ENCODE measurements at places on chromosomes 2 and 18. TPM values are rescaled to one million over a fixed set of nuclear protein-coding genes. Genes with fewer than 3 reads are reported as not detected.

DNA sequence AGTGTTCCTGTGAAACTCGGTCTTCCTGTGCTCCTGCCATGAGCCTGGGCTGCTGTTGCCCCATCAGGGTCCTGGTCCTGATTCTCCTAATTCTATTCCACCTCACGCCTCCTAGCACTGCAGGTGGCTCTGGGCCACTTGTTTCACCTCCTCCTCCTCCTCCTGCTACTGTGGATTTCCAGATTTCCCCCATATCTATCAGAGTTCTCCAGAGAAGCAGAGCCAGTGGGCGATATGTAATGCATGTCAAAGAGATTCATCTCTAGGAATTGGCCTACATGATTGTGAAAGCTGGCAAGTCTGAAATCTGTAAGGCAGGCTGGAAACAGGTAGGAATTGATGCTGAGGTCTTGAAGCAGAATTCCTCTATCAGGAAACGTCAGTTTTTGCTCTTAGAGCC, 45.3 kb downstream of the CHRNA1 start:
- no peak for DNase-seq

DNA sequence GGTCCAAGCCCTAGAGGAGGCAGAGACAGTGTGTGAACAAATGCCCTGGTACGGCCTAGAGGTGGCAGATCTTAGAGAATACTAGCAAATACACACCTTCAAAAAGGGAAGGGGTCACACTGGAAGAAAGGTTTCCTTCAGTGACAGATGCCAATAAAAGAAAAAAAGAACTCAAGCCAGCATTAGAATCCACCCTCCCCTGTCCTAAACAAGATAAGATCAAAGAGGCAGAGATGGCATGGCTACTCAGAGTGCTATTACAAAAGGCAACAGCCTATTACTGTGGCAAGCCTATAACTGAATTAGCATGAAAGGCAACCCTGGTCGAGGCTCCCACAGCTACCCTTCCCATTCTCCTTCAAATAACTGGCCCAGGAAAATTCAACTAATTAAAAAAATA, 69.6 kb downstream of the SMC6 start:
- no peak for DNase-seq

PLB1 gene
- total RNA-seq = 0.31 TPM

PTPRN gene
- 0.68 TPM for total RNA-seq

- DNase-seq = no peak
Observed at GRCh38 chr2:121690095-121690494, 40.8 kb upstream of the CLASP1 start.

DNA sequence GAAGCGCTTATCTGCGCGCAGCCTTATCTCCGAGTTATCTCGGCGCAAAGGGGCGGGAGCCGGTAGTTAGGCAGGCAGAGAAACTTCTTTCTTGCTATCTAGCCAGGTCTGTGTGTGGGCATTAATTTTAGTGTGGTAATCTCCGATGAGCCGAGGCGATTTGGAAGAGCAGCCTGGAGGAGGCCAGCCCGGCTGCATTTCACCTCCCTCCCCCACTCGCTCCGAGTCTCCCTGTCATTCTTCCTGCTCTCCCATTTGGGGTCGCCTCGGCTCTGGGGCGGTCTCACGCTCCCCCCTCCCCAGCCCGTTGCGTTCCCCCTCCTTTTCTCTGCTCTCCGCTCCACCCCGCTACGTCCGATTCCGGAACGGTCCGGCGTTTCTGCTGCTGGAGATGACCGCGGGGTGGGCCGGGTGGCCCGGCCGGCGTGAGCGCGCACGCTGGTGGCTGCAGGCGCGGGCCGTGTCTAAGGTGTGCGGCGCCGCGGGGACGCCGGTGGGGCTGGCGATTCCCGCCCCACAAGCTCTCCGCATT, 566 bp downstream of the GATA6 start:
- DNase-seq = peak; percentile 11

- peak; percentile 89 for DNase-seq
Observed at GRCh38 chr2:71101656-71102055, 28.4 kb downstream of the MCEE start.

SERPINB4 gene
- not detected for total RNA-seq

DNA sequence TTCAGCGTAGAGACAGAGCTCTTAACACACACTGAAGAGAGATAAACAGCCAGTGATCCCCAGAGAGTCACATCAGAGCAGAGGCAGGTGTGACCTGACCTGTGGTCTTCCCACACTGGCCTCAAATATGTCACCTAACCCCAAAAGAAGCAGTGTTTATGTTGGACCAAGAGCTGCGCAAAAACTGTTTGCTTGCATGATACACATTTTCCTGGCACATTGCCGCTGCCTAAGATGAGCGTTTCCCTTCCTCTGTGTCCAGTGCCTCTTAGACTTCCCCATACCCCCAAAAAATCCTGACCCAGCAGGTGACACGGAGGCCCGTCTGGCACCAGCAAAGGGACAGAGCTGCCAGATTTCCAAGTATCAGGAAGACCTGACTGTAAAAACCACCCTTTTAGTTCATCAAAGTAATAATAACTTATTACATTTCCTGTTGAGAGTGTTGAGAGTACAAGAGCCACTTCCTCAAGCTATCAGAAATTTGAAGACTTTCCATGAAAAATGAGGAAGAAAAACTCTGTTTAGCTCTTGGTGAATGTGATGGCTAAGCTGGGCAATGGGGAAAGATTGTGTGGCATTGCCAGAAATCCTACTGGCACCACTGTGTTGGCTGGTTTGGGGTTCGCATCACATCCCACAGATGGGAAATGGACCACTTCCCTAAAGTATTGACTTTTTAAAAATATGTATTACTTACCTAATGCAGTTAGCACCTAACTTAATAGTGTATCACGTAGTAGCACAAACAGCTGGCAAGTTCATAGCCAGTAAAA, 6.7 kb downstream of the TNFRSF11A start:
- peak; percentile 35 for DNase-seq

MAPK4 gene
- not detected for total RNA-seq

PNPT1 gene
- total RNA-seq = 25.0 TPM

PRKD3 gene
- total RNA-seq = 19.6 TPM

GRCh38 chr2:23859983-23860382, 66.9 kb downstream of the ATAD2B start:
- DNase-seq = peak; percentile 16

DNA sequence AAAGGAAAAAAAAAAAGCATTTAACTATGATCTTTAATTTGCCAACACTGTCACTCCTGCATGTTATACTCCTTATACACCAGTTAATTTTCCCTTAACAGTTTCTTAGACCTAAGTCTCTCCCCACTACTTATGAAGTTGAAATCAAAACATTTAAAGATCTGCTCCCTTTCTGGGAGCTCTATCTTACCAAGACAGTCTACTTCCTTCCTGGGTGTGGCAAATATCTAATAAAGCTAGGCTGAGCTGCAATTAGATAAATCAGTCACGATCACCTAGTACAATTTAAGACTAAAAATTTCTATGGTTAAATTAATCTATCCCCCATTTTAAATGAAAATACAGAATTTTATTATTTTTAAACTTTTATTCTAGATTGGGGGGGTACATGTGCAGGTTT, 33.4 kb downstream of the PUM2 start:
- no peak for DNase-seq

- peak; percentile 57 for DNase-seq
Observed at GRCh38 chr2:152432206-152432653, 97.3 kb downstream of the FMNL2 start.

DNA sequence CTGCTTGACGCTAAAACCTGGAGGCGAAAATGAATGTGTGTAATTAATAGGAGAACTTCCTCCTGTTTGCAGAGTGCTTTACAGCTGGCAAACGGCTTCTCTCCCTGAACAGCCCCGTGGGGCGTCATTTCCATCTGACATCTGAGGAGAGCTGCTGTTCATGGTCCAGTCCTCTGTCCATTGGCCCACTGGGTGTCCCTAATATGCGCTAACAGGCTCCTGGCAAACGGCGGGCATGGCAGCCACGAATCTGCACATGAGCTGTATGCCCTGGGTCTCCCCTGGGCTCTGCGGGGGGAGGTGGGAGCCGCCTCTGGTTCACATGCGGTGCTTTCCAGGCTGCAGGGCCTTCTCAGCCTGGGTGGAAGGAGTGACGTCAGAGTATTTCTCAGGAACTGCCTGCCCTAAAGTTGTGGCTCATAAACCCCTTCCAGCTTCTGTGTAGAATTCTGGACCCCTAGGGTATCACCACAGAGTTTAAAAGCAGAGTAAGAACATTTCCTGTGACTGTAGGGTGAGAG, 73.2 kb downstream of the LRRFIP1 start:
- DNase-seq = peak; percentile 53

CLHC1 gene
- 7.8 TPM for total RNA-seq

DNA sequence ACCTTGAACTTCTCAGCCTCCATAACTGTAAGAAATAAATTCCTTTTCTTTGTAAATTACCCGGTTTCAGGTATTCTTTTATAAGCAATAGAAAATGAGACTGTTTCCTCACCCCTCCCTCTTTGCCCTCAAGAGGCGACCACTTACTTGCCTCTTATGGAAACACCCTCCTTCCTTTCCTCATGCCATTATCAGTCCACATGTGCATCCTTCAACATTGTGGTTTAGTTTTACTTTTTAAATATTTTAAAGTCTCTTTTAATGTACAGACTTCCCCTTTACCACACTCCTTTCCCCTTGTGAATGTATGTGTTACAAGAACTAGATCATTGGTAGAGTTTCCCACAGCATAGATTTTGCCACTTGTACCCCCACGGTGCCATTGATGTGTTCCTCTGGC, 202.4 kb upstream of the SIX2 start:
- no peak for DNase-seq

TCF23 gene
- total RNA-seq = not detected

GRCh38 chr18:31278609-31279071, 39.3 kb upstream of the DSG1 start:
- DNase-seq = no peak

DNA sequence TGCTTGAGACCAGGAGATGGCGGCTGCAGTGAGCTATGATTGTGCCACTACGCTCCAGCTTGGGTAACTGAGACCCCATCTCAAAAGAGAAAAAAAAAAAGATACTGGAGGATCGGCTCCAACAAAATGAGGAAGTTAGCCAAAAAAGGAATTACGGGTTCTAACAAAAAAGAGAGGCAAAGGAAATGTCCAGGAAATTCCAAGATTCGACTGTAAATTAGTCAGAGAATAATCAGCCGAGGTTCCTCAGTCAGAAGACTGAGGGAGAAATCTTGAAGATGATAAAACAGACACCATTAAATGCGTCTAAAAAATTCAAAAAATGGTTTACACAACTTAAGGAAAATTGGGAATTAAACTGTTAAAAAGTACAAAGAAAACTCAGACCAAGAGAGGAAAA, 89.5 kb downstream of the AAK1 start:
- DNase-seq = no peak

DNA sequence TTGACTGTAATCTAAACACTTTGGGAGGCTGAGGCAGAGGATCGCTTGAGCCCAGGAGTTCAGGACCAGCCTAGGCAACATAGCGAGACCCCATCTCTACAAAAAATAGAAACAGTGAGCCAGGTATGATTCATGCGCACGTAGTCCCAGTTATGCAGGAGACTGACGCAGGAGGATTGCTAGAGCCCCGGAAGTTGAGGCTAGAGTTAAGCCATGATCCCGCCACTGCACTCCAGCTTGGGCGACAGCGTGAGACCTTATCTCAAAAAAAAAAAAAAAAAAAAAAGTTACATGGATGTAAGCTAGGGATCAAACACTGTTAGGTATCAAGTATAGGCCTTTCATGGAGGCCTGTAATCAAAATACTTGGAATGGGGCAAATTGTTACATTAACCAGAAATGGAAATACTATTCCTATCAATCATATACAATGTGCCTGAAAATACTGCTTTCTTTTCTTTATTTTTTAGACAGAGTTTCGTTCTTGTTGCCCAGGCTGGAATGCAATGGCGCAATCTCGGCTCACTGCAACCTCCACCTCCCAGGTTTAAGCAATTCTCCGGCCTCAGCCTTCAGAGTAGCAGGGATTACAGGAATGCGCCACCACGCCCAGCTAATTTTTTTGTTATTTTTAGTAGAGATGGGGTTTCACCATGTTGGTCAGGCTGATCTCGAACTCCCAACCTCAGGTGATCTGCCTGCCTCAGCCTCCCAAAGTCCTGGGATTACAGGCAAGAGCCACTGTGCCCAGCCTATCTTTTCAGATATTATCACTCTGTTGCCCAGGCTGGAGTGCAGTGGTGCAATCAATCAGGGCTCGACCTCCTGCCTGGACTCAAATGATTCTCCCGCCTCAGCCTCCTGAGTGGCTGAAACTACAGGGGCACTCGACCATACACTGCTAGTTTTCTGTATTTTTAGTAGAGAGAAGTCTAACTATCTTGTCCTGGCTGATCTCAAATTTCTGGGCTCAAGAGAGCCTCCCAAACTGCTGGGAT, 27.2 kb downstream of the XPO1 start:
- no peak for DNase-seq

ASXL3 gene
- not detected for total RNA-seq

DNA sequence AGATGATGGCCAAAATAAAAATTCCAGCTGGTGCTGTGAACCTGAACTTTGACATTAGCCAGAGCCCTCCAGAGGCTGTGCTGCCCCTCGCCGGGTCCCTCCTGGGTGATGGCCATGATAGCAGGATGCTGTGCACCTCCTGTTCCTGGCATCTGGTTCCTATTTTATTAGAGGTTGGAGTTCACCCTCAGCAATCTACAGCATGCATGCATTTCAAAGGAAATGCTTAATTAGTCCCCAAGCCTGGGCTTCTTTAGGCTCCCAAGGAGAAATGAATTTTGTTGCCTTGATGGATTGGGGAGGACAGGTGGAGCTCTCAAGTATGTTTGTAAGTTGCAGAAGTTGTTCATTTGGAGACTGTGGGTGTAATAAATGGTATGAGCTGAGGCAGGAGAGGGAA, 166.9 kb downstream of the GLI2 start:
- no peak for DNase-seq

DNA sequence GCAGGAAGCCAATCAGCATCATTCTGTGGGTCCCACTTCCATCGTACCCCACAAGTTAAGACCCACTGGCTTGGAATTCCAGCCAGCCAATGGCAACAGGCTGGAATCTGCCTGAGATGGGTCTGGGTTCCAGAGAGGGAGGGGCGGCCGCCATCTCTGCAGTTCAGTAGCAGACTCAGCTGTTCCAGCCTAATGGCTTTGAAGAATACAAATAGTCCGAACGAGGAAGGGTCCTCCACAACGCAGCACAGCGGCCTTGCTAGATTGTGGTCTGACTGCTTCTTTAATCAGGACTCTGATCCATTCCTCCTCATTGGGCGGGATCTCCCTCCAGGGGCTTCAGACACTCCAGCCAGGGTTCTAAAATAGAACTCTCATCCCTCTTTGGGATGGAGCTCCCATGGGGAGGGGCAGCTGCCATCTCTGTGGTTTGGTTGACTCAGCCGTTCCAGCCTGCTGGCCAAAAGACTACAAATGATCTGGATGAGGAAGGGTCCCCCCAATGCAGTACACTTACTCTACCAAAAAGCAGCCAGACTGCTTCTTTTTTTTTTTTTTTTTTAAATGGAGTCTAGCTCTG, 42.7 kb upstream of the PAIP2B start:
- peak; percentile 81 for DNase-seq

DNA sequence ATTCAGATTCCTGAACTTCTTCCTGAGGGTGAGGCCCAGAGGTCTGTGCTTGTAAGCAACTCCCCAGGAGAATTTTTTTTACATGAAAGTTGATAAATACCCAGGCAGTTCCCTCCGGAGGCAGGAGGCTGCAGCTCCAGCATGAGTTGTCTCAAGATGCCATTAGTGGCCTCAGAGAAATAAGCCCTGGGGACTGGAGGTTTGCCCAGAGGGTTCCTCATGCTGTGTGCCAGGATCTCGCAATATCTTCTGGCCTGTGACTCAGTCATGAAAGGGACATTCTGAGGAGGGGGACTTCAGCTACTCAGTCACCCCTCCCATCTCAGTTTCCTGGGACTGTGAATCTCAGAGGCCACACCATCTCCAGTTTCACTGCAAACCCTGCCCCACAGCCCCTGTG, 49.9 kb downstream of the LYPD1 start:
- DNase-seq = peak; percentile 51
